Type B pancreatic cell (in vitro differentiated cells): ENCODE measurements at places on chromosomes 5 and 9. TPM values are rescaled to one million over a fixed set of nuclear protein-coding genes. Genes with fewer than 3 reads are reported as not detected.

The SV2C gene
- total RNA-seq: 0.64 and 6.9 TPM in 2 replicates

The SLC36A3 gene
- total RNA-seq: not detected in 2 replicates

The ACSL6 gene
- 0.97 and 2.8 TPM in 2 replicates for total RNA-seq

- H3K27ac ChIP-seq: no peak overlapping the region
- no peaks in the 10 kb centered on the region for H3K36me3 ChIP-seq
- H3K4me1 ChIP-seq: no peaks in the 10 kb centered on the region
- peaks cover 14% of the 10 kb centered on the region for H3K27me3 ChIP-seq
- DNase-seq: no peak
- no peak overlapping the region for H3K4me3 ChIP-seq
These were observed 289.2 kb upstream of the PTGER4 start for GRCh38 chr5:40390281-40391149.

- no peak overlapping the region for H3K27ac ChIP-seq
- H3K36me3 ChIP-seq: peaks cover 5% of the 10 kb centered on the region
- H3K27me3 ChIP-seq: peaks cover 5% of the 10 kb centered on the region
- H3K4me1 ChIP-seq: peaks cover 6% of the 10 kb centered on the region
These were observed 23.2 kb downstream of the TPPP start for GRCh38 chr5:669842-670395.

- no peak for DNase-seq
- no peaks in the 10 kb centered on the region for H3K27me3 ChIP-seq
- H3K27ac ChIP-seq: no peak overlapping the region
- H3K4me1 ChIP-seq: no peaks in the 10 kb centered on the region
- H3K36me3 ChIP-seq: peaks cover 4% of the 10 kb centered on the region
- H3K4me3 ChIP-seq: no peak overlapping the region
These were observed 123.7 kb upstream of the ANKH start for GRCh38 chr5:14995229-14995628.

- H3K4me3 ChIP-seq: no peak overlapping the region
- peaks cover 11% of the 10 kb centered on the region for H3K4me1 ChIP-seq
- no peaks in the 10 kb centered on the region for H3K27me3 ChIP-seq
- no peak for DNase-seq
- peaks cover 4% of the 10 kb centered on the region for H3K36me3 ChIP-seq
These were observed 89.1 kb upstream of the FBXW11 start for GRCh38 chr5:172095368-172096206.

- no peaks in the 10 kb centered on the region for H3K36me3 ChIP-seq
- H3K27ac ChIP-seq: no peak overlapping the region
- H3K27me3 ChIP-seq: no peaks in the 10 kb centered on the region
- DNase-seq: no peak
- no peak overlapping the region for H3K4me3 ChIP-seq
These were observed 24.7 kb upstream of the NUDT12 start for GRCh38 chr5:103587185-103587748.

- no peaks in the 10 kb centered on the region for H3K27me3 ChIP-seq
- H3K4me1 ChIP-seq: no peaks in the 10 kb centered on the region
- no peak overlapping the region for H3K4me3 ChIP-seq
These were observed 18.8 kb upstream of the FANCC start for GRCh38 chr9:95336281-95336680.

DNA sequence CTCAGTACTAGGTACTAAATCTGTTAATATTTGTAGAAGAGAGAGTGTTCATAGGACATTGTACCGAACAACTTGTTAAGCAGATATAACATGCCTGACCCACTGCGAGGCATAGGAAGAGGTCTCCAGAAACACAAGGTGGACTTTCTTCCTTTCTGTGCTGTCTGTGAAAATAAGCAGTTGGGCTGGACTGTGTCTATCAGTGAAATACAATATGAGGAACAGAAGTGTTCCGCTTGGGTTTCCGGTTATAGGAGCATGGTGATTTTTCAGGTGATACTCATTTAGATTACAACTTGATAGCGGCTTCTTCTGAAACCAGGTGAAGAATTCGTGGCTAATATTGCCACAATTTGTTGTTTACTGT lies 60.9 kb upstream of the TLR4 start:
- DNase-seq: no peak
- H3K27me3 ChIP-seq: peaks cover 17% of the 10 kb centered on the region
- H3K36me3 ChIP-seq: no peaks in the 10 kb centered on the region

- DNase-seq: no peak
- peaks cover 28% of the 10 kb centered on the region for H3K4me1 ChIP-seq
- H3K27me3 ChIP-seq: no peaks in the 10 kb centered on the region
- no peak overlapping the region for H3K4me3 ChIP-seq
- peaks cover 23% of the 10 kb centered on the region for H3K36me3 ChIP-seq
- H3K27ac ChIP-seq: no peak overlapping the region
These were observed 96.1 kb downstream of the CYFIP2 start for GRCh38 chr5:157362012-157362411.

DNA sequence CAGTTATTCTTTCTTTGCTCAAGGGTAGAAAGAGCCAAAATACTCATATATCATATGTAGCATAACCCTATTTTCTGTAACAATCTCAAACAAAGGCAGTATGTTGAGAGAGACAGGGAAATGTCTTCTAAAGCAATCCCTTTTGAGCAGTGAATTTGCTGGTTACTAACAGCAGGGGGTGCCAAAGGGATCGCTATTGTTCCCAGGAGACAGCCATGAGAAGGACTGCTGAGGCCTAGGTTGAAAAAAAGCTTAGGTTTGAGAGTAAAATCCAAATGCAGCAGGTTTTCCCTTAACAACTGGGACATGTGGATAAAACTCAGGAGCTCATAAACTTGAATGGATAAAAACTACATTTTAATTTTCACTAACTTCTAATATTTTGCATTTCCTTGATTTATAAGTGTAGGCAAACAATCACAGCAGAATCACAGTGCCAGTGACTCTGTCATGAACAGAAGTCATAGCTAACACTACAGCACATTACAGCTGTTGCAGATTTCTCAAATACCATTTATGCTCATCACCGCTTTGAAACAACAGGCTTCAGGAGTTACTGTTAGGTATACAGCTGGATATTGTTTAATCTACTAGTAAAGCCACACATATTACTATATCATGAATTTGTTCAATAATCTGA lies 148.4 kb downstream of the MAPKAP1 start:
- H3K4me1 ChIP-seq: peaks cover 10% of the 10 kb centered on the region
- H3K36me3 ChIP-seq: peaks cover 15% of the 10 kb centered on the region
- no peaks in the 10 kb centered on the region for H3K27me3 ChIP-seq
- DNase-seq: no peak
- no peak overlapping the region for H3K4me3 ChIP-seq
